ENCODE measurements at places on chromosomes 12 and 14.
A peak's percentile ranks its signal among the peaks of the same experiment; 100 is the strongest.

GRCh38 chr12:19946550-19946949 is 421.8 kb upstream of the PDE3A start:
- DNase-seq, result peak; percentile 98

GRCh38 chr12:50039151-50039835 is 14.0 kb upstream of the RACGAP1 start:
- no peak for DNase-seq

DNA sequence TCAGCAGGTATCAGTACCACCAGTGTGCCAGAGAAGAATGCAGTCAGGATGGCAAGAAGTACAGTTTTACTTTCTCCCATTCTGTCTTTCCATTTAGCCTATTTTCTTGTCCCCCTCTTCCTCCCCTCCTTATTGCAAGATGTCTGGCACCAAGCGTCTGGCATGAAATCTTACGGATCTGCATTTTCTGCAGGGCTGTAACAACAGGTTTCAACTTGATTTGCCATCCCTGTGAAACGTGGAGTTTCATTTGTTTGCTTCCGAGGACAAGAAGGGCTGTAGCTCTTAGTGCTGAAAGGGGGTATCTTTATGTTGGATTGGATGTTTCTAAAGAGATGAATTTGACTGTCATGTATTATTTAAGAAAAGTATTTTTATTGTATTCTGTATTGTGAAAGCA is 1110.6 kb downstream of the BCL11B start:
- no peak for DNase-seq

DNA sequence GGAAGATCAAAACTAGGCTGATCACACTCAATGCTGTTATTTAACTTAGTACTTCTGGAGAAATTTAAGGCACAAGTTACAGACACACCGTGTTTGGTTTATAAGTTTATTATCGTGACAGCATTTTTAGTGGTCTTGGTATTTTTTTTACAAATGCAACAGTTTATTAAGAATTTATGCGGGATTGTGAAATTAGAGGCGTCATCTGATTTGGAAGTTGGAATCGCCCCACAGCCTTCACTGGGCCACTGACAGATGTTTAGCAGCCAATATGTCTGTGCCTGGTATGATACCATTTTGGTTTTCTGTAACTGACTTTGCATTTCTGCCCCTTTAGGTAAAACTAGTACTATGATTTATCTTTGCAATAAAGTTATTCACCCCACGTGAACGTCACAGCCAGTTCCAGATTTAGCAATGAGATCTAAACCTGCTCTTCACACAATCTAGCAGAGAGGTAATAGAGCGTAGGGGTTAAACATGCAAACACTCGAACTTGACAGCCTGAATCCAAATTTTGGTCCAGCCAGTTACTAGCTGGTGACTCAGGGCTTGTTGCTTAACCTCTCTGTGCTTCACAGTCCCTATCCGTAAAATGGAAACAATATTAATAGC is 73.2 kb upstream of the SSTR1 start:
- DNase-seq, result no peak

DNA sequence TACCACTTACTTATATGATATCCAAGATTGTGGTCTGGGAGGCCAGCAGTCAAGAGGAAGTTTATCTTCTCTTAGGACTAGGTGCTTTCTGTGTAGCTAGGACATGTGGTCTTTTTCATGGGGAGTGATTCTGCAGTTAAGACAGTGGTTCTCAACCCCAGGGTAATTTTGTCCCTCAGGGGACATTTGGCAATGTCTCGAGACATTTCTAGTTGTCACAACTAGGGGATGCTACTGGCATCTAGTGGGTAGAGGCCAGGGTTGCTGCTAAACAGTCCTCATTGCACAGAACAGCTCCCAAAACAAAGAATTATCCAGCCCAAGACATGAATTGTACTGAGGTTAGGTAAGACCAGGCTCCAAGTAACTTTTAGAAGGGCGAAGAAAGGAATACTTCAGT is 20.0 kb downstream of the AMDHD1 start:
- no peak for DNase-seq

GRCh38 chr12:55901881-55902490 is 25.7 kb downstream of the PYM1 start:
- no peak for DNase-seq

DNA sequence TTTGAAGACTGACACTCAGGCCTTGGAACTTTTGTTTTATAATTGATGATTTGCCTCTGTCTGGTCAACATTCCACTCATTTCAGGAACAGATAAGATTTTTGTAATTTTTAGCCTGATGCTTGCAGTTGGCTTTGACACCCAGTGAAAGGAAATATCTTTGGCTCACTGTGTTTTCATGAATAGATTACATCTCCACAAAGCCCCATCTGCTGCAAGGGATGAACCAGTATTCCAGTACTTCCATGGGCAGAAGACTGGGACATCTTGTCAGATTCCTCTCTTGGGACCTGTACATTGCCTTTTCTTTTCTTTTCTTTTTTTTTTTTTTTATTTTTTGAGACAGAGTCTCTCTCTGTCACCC is 28.4 kb downstream of the GSG1 start:
- no peak for DNase-seq
